ENCODE measurements at places on chromosomes 2 and 18.

DNA sequence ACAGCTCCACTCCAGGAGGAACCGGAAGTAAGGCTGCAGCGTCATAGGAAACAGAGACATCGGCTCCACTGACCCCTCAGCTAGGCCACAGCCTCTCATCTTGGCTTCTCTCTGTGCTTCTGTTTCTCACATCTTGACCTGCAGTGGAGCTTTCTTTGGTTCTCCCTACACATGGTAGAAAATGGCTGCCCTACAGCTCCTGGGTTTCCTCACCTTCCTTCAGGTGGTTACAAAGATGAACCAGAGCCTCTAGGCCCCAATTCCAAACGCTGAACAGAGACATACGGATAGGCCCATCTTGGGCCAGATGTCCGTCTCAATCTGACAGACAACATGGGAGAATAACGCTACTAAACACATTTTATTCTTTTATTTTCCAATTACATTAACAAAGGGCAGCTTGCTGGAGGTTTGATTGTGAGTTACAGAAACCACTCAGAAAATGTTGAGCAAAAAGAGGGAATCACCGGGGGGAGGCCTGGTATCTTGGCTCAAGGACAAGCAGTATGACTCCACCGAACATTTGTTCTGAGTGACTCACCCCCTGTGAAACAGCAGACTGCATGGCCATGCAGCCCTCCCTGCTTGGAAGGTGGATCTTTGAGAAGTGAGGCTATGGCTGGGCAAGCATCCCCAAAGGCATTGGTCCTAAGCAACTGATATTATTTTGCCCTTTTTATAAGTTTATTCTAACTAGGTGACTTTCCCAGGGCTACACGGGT is 303.5 kb downstream of the CDCA7 start:
- DNase-seq, result no peak

DNA sequence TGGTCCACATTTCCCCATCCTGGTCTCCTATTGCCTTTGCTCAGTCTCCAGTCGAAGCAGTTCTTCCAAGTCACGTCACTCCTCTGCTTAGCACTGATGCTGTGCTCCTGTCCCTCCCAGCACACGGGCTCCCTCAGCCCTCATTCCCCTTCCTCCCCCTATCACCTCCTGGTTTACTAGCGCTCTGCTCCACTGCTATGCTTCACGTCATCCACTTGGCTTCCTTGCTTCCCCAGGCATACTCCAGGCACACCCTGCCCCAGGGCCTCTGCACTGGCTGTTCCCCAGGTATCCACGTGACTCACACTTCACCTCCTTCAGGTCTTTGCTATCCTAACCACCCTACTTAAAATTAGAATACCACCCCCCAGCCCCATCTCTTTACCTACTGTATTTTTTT is 269.3 kb downstream of the GLI2 start:
- no peak for DNase-seq

GRCh38 chr2:98822301-98823164 is 91.6 kb upstream of the MGAT4A start:
- no peak for DNase-seq

- no peak for DNase-seq
These were observed 15.6 kb upstream of the MAP3K20 start for GRCh38 chr2:173059971-173060461.

- no peak for DNase-seq
These were observed 19.0 kb downstream of the OSBPL1A start for GRCh38 chr18:24378598-24378997.

DNA sequence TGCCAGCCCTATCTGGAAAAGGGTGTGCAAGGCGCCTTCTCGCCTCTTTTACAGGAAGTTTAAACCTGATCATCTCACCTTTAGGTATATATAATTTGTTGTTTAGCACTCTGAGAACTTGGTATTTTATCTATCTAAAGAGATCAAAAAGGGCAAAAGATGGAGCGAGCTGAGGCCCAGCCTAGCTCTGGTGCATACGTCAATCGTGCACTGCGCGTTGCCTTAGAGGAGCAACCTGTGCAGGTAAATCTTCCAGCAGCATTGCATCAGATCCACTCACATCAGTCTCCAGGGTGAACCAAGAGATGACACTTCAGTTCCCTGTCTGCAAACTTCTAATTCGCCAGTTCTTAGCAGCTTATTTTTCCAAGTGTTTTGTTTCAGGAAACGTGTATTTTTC is 15.4 kb downstream of the BCL11A start:
- DNase-seq, result no peak

GRCh38 chr2:84231478-84231877 is 227.6 kb downstream of the SUCLG1 start:
- no peak for DNase-seq

- DNase-seq, result no peak
These were observed 37.3 kb downstream of the RNU4ATAC start for GRCh38 chr2:121567957-121568409.

GRCh38 chr18:62809900-62810299 is 94.6 kb downstream of the PHLPP1 start:
- DNase-seq, result no peak

DNA sequence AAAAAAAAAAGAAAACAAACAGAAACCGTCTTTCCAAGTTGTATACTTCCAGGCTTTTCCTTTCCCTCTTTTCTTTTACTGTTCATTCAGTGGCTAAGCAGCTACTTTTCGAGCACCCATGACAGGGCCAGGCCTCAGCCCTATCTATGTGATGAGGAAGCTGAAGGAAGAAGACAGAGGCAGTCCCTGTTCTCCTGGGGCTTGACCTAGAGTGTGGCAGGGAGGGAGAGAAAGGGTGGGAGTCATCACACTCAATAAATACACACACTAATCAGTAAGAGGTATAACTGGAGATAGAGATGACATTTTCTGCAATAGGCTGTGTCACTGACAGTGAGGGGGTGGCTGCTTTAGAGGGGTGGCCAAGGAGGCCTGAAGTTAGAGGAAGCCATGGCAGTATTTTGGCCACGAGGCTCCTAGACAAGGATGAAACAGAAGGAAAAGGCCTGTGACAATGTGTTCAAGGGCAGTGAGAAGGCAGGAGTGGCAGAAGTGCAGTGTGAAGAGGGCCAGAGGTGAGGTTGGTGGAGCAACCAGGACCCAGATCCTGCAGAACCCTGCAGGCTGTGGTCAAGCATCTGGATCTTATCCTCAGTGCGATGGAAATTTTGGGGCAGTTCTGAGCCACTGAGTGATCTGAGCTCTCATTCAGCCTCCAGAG is 131.8 kb upstream of the TTC39C start:
- DNase-seq, result no peak

GRCh38 chr2:586641-587076 is 90.5 kb downstream of the TMEM18 start:
- DNase-seq, result no peak

DNA sequence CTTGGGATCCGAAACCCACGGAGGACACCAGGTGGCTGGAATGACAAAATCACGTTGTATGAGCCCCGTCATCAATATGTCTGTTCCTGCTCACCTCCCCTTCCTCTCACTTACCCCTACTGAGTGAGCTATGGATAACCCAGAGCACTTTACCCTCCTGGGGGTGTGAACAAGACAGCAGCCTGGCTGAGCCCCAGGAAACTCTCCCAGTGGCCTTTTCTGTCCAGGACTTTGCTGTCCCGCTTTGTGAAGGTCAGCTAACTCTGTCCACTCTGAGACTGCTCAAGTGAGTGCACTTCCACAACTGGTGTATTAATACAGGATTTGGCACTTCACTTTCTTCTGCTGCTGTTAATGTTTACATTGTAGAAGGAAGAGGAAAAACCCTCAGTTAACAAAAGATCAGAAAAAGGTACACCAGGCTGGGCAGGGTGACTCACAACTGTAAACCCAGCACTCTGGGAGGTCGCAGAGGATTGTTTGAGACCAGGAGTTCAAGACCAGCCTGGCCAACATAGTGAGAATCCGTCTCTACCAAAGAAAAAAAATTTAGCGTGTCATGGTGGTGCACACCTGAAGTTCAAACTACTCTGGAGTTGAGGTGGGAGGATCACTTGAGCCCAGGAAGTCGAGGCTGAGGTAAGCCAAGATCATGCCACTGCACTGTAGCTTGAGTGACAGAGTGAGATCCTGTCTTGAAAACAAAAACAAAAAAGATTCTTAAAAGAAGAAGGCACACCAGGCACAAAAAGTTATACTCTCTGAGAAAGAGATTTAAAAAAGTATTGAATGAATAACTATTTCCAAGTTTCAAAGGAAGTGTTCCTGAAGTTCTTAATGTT is 90.3 kb downstream of the CLHC1 start:
- DNase-seq, result no peak

GRCh38 chr2:105373344-105373781 is 25.5 kb downstream of the FHL2 start:
- no peak for DNase-seq

- DNase-seq, result no peak
These were observed 3.5 kb downstream of the CDH20 start for GRCh38 chr18:61336766-61337165.

Data from T47D (cell line).